ENCODE measurements at places on chromosomes 7 and 10.

GRCh38 chr7:47704936-47705335, 123.0 kb upstream of the TNS3 start:
- peak; percentile 28 for DNase-seq

DNA sequence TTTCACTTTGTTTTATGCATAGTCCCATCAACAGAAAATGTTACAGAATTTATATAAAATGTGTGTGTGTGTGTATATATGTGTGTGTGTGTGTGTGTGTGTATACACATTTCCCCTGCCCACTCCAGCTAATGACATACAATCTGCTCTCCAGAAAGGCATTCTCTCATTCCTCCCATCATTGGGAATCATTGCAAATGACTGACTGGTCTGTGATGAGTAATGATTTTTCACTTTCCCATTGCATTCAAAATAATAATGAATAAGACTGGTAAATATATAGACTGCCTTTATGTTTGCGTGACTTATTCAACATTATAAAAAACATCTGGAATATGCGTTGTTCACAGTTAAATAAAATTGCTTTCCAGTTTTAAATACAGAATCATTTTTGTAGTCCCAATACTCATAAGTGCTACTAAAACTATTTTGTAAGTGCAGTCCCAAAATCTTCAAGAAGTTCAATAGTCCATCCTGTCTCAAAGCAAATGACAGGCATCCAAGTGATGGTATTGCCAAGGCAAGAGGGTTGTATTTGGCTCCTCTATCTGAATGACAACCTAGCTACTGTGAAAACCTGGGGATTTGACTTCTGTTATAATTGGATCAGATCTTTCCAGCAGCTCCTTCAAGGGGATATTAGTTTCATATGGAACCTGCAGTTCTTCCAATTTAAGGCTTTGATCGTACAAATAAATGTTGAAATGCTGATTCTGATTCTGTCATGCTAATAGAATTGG, 150.9 kb downstream of the POLR1F start:
- DNase-seq, result no peak

- DNase-seq, result no peak
Measured at GRCh38 chr10:11865561-11865960, 42.4 kb downstream of the PROSER2 start.

DNA sequence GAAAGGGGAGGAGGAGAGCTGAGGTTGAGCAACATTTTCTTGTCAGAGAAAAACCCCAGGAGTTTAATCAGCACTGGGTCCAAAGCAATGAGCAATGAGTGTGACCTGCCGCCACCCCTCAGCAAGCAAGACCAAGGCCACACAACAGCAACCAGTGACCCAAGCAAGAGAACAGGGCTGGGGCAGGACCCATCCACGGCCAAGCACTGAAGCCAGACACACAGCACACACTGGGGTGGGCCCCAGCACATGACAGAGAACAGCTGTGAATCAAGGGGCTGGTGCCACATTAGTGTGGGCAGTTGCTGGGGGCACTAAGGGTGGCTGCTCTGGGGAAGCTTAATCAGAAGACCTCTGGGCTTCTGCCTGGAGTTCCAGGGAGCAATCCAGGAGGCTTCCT, 16.2 kb downstream of the TMEM72 start:
- peak; percentile 10 for DNase-seq

DNA sequence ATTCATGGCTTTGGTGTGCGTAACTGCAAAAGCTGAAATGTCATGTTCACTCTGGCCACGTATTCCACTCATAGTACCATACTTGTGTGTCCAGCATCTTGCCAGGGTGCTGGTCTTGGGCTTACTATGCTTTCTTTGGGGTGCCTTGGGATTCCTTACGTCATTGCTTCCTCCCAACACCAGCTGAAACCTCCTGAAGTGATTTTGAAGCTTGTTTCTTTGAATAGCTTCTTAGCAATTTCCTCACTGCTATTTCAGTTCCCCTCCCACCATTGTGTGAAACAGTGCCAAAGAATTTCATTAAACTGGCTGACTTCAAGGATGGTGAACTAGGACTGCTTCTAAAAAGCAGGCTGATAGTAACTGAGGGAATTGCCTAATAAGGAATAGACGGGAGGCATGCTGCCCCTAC, 36.9 kb downstream of the ENTPD1 start:
- peak; percentile 61 for DNase-seq

DNA sequence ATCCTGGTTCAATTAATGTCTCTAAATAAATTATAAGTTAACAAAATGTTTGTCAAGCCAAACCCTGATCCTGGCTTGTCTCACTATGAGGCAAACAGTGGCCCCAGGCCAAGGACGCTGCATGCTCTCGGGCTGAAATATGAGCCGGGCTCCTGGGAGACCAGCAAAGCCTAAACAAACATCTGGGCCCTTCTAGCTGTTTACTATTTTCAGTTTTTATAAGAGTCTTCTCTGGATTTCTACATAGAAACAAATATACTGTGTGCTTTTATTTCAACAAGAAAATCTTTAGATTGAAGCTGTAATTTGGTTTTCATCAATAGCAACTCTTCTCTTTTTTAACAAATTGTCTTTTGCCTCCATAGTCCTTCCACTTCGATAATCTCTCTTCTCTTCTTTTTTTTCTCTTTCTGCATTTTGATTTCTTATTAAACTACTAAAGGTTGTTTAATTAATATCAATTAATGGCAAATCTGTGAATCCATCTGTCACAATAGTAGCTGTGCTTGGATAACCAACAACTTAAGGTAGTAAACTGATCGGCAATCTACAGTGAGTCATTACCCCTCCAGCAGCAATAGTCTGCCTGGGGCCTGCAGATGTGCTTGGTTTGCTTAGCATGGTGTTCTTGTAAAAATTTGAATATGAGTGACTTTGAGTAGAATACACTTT, 83.3 kb upstream of the DNAJC1 start:
- DNase-seq, result peak; percentile 72
